Stimulated activated CD4-positive, alpha-beta T cell treated with anti-CD3 and anti-CD28 coated beads, TNF-alpha, amount 100 ng/mL, for 1 hour (primary cell): ENCODE measurements at places on chromosomes 12 and 14.

DNA sequence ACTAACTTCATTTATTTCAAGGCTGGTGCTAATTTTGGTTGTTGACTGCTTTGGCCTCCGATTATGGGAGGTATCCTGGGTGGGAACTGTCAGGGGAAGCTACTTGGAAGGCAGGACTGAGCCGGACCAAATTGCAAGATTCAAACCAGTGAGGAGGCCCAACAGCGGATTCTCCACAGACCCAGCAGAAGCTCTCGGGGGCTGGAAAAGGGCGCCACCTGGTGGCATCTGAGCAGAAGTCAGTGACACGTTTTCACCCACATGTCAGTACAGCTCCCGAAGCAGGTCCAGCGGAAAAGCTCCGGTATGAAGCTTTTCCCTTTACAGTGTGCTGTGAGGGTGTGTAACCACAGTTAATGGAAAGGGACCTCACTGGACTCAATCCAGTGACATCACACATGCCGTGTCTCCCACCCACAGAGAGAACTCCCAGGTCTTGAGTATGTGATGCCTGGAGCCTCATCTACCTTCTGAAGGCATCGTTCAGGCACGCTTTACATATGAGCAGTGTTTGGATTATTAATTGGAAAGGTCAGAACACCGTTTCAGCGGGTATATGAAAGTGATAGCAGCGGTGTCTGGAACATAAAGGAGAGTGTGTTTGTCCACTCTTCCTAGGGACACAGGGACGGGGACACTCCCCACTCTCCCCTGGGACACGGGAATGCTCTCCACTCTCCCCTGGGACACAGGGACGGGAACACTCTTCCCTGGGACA, 3.6 kb upstream of the P2RX2 start:
- peak; percentile 72 for DNase-seq

- no peak for DNase-seq
Observed at GRCh38 chr12:4767186-4767585, 47.0 kb downstream of the GALNT8 start.

- DNase-seq, result no peak
Observed at GRCh38 chr12:26374934-26375680, 179.7 kb downstream of the SSPN start.

DNA sequence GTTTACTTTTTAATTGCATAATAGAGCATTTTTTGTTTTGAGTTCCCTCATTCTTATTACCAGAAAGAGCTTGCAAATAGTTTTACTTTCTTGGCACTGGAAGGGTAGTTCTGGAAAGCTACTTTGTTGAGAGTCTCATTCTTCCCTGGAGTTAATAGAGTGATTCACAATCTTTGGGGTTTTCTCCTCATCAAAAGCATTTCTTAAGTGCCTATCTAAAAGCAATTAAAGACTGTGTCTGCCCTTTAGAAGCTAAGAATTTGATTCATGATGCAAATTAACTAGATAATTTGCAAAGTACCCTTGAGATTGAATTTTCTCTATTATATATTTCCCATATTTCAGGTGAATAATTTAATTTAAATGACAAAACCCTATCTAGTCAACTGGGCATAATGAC, 8.1 kb upstream of the BMAL2 start:
- no peak for DNase-seq

GRCh38 chr12:125406131-125406530, 340.9 kb downstream of the AACS start:
- no peak for DNase-seq

DNA sequence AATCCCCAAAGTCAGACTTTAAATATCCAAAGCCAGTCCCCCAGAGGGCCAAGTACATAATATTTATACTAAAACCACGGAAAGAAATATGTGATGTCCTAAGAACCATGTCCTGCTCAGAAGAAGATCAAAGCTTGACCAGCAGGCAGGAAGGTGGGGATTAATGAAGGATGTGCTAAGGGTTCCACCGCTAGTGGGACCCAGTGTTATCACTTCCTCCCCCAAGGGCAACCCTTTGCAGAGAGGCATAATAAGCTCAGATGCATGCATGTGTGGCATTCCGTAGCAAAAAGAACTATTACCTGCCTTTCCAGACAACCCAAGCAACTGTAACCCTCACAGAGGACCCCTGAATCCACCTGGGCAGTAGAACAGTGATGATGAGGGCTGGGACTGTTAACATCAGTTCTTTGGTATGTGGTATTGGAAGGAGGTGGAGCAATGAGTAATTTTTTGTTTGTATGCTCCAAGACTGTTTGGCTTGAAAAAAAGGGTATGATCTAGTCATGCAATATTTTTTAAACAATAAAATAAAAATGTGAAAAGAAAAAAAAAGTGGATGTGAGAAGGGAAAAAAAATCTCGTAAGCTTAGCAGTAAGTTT, 71.7 kb upstream of the ETV6 start:
- DNase-seq, result no peak

GRCh38 chr12:57467212-57467874, 7.8 kb downstream of the GLI1 start:
- DNase-seq, result no peak

- DNase-seq, result no peak
Observed at GRCh38 chr14:74380172-74380571, 31.9 kb downstream of the VRTN start.

- DNase-seq, result no peak
Observed at GRCh38 chr12:106058256-106059182, 80.2 kb downstream of the NUAK1 start.

GRCh38 chr12:29191267-29191850, 42.3 kb downstream of the FAR2 start:
- no peak for DNase-seq

- DNase-seq, result no peak
Observed at GRCh38 chr12:28104903-28105864, 85.1 kb upstream of the CCDC91 start.

DNA sequence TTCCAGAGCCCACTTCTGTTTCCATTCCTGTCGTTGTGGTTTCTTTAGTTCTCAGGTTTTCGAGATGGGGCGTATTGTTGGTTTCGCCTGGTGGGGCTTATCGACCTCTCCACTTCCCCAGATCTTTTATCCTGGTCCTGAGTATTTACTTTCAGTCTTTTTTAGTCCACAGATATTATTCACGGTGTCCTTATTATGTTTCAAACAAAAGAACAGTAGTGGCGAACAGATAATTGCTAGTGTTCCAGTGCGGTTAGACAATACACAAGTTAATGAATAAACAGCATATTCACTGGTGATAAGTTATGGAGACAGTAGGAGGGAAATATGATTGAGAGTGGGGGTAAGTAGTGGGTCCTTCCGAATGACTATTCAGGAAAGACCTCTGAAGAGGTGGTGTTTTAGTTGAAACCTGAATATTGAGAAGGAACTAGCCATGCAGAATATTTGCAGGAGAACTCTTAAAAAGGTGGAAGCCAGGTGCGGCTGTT, 668 bp downstream of the TMEM260 start:
- DNase-seq, result no peak

GRCh38 chr12:40646911-40647310, 45.3 kb upstream of the CNTN1 start:
- no peak for DNase-seq

DNA sequence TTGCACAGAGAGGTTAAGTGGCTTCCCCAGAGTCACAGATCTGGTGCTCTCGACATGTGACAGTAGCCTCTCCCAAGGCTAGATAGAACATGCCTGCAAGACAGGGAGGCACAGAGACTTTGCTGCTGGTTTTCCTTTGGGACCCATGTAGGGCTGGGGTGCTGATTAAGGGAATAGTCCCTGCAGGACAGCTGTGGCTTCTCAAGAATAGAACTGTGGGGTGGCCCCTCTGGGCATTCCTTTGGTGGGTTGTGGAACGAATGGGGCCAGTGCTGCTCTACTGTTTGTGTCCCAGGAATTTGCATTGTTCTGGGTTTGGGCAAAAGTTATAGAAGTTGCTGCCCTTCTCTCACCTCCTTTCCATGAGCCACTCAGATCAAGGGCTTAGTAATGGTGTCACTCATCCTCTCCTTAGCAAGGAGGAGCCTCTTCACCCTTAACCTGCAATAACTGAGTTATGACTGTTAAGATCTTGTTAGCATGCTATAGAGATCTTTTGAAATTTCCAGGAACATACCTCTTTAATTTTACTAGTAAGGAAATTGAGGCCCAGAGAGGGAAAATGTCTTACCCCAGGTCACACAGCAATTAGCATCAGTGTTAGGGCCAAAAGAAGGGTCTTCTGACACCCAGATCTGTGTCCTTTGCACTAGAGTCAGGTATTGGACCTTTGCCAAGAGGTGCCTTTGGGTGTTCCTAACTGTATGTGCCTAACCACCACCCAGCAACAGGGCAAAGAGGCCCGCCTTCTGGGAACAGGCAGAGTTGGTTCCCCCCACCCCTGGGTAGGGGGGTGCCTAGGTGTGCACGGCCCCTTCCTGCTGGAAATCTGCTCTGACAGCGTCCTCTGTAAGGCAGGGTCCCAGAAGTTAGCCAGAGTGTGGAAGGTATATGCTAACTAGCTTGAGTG, 31.4 kb downstream of the CD9 start:
- no peak for DNase-seq

DNA sequence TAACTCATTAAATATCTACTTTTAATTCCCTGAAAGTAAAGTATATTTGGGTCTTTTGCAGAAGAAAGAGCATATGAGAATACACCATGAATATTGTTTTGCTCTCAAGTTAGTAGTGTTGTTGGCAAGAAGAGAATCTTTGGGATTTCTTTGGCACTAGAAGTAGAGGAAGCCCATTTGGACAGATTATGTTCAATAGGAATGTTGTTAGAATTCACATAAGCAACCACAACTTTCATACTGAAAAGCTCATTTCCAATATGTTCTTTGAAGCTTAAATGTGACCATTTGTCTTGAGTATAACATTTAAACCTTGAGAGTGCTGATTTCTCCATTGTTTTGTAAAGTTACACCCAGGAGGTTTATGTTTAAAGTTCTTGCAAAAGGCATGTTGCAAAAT, 37.6 kb downstream of the PLEKHG7 start:
- no peak for DNase-seq

GRCh38 chr14:21723431-21724045, 49.9 kb upstream of the OR4E1 start:
- no peak for DNase-seq

DNA sequence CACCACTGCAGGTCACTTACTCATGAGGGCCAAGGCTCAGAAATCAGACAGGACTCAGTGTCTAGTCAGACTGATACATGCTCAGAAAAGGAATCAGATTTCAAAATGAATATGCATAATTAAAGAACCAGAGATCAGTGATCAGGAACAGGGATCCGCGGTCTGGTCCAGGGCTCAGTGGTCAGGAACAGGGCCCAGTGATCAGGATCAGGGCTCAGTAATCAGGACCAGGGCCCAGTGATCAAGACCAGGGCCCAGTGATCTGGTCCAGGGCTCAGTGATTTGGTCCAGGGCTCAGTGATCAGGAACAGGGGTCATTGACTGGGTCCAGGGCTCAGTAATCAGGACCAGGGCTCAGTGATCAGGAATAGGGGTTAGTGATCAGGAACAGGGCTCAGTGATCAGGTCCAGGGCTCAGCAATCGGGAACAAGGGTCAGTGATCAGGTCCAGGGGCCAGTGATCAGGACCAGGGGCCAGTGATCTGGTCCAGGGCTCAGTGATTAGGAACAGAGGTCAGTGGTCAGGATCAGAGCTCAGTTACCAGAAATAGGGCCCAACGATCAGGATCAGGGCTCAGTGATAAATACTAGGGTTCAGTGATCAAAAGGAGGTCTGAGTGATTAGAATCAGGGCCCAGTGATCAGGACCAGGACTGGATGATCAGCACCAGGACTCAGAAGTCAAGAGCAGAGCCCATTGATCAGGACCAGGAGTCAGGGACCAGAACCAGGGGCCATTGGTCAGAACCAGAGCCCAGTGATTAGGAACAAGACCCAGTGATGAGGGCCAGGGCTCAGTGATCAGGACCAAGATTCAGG, 175.3 kb downstream of the TMEM121 start:
- DNase-seq, result no peak

GRCh38 chr14:52267501-52268278, at the start of gene PTGDR:
Gene PTGDR, plus strand, starts transcription at chr14:52267698. Its CDS starts 117 bp downstream, at chr14:52267815.
- no peak for DNase-seq

DNA sequence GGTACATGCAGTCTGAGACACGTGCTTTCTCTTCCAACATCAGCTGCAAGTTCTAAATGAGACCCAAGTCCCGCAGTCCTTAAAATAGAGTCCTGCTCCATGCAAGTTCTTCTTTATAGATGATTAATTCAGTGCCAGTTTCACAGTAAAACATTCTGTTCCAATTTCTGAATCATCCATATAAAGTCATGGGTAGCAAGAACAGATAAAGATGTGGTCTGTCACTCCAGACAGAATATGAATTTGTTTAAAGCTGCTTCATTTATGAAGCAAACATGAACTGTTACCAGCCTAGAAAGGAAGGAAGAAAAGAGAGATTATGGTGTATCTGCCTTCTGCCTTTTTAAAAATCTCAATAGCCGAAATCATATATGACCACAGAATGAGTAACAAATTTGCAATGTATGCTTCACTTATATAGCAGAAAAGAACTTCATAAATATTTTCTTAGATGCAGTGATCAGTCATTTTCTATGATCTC, 83.3 kb downstream of the KITLG start:
- DNase-seq, result no peak

GRCh38 chr14:56059054-56059453, 59.2 kb upstream of the PELI2 start:
- no peak for DNase-seq

DNA sequence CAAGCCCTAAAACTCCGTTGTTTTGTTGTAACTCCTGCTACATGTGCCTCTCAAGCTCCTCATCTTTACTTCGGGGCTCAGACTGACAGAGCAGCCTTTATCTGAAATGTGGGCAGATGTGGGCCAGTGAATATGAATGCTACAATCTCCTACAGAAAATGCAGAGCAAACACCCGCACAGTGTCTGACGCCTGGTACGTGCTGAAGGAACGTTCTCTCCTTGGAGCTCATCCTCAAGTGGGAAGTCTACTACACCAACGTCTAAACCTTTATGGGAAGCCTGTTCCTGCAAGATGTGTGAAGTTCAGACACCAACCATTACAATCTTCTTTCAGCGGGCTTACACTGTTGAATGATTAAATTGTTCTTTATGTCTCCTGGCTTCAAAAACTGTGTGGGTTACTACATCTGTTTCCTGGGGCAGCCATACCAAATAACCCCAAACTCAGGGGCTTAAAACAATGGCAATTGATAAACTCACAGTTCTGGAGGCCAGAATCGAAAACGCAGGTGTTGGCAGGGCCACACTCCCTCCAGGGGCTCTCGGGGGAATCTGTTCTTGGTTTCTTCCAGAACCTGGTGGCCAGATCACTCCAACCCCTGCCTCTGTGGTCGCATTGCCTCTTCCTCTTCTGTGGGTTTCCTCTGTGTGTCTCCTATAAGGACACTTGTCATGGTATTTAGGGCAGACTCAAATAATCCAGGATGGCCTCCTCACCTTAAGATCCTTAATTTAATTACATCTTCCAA, 179.7 kb upstream of the PLXNC1 start:
- no peak for DNase-seq

GRCh38 chr12:25797386-25797785, 161.1 kb upstream of the RASSF8 start:
- DNase-seq, result no peak

- no peak for DNase-seq
Observed at GRCh38 chr14:101602466-101602840, 41.2 kb downstream of the DIO3 start.

- no peak for DNase-seq
Observed at GRCh38 chr12:700016-700415, 36.8 kb upstream of the NINJ2 start.

- DNase-seq, result no peak
Observed at GRCh38 chr12:56086096-56086495, 6.1 kb downstream of the ERBB3 start.
